Cortex of kidney (tissue), 1 donor: ENCODE measurements at places on chromosomes 3 and 15.

GRCh38 chr3:172259111-172259541, 189.1 kb downstream of the GHSR start:
- no peak for DNase-seq

DNA sequence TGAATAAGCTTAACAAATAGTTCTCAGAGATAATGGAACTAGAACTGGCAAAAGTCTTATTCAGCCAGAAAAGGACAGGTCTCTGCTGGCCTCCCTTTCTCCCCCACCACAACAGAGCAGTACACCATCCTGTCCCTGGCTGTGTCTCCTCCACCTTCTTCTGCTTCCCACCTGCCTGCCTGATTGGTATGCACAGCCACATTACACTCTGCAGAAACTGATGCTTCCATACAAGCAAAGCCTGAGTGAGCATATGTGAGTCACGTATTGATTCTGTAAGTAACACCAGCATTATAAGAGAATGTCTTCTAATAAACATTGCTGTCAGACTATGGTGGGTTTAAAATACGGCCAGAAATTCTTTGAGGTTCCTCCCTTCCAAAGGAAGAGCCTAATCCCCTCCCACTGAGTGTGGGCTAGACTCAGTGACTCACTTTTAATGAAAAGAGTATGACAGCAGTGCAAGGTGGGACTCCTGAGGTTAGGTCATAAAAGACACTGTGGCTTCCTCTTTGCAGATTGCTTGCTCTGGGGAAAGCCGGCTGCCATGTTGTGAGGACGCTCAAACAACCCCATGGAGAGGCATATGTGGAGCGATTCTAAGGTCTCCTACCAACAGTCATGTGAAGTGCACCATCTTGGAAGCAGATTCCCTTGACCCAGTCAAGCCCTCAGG, 44.4 kb downstream of the ANXA2 start:
- DNase-seq = no peak

GRCh38 chr15:95674031-95674430, 656.5 kb upstream of the NR2F2 start:
- no peak for DNase-seq

DNA sequence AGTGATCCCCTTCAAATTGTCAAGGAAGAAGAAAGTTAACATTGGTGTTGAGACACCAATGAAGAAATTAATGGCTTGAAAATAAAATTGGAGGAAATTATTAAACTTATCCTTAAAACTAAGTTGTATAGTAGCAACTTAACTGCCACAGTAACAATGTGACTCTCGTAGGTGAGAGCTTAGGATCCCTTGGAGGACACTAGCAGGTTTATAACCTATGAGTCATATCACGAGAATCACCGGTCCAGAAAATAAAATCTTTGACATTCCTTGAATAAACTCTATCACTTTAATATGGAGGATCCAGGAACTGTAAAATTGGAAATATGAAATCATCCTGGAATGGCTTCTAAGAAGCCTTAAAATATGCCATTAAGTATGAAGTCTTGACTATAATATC, 2.1 kb downstream of the GHSR start:
- no peak for DNase-seq

GRCh38 chr3:119598410-119599098, 869 bp downstream of the PLA1A start:
- DNase-seq = no peak

DNA sequence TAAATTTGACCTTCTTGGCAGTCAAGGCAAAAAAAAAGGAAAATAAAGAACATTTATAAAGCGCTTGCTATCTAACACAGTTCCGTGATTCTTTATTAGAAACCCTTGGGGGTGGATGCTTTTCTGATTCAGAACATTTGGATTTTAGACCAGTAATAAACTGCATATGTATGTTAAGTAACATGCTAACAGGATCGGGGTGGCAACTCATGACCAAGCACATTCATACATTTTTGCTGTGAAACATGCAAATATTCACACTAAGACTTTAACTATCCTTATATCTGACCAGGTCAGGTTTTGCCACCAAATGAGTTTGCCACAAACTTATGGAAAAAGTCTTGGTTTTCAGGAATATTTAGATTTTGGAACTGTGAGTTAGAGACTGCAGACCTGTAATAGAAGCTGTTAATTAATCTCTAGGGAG, 30.4 kb upstream of the KLF13 start:
- DNase-seq = no peak

DNA sequence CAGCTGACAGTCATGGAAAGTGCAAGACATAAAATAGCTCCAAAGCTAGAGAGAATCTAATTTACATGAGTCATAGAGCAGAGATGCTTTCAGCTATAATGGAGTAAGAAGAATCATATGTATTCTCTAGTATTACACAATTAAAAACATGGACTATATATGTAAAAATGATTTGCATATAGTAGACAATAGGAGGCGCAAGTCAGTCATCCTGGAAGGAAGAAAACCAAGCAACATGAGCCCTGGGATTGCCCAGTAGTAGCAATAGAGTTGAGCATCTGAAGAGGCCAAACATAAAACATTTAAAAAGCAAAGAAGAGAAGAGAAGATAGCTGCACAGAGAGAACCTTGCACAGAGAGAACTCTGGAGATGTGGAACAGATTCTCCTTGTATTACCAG, 455.0 kb downstream of the EPHA3 start:
- no peak for DNase-seq

DNA sequence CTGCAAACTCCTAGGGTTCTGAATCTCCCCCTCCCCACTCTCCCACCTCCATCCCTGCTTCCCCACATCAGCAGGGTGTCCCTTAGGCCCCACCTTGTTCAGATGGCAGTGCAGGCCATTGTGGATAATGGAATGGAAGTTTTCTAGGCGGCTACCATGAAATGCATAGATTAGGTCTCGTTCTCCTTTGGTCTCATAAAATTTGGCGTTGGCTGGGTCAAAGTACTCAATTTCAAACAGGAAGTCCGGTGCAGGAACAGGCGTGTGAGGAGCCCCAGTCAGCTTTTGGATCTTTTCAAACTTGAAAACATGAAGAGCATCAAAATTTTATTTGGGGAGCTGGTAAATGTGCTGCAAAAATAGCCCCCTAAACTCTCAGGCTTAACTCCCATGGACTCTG, 20.2 kb downstream of the PARP16 start:
- no peak for DNase-seq

GRCh38 chr3:71584394-71585011, 975 bp upstream of the FOXP1 start:
- no peak for DNase-seq

GRCh38 chr15:85588677-85589076, 206.0 kb downstream of the KLHL25 start:
- DNase-seq = no peak

- no peak for DNase-seq
Observed at GRCh38 chr3:66010739-66011655, 27.7 kb downstream of the MAGI1 start.

- no peak for DNase-seq
Observed at GRCh38 chr3:112032098-112032731, 2.3 kb upstream of the TMPRSS7 start.

DNA sequence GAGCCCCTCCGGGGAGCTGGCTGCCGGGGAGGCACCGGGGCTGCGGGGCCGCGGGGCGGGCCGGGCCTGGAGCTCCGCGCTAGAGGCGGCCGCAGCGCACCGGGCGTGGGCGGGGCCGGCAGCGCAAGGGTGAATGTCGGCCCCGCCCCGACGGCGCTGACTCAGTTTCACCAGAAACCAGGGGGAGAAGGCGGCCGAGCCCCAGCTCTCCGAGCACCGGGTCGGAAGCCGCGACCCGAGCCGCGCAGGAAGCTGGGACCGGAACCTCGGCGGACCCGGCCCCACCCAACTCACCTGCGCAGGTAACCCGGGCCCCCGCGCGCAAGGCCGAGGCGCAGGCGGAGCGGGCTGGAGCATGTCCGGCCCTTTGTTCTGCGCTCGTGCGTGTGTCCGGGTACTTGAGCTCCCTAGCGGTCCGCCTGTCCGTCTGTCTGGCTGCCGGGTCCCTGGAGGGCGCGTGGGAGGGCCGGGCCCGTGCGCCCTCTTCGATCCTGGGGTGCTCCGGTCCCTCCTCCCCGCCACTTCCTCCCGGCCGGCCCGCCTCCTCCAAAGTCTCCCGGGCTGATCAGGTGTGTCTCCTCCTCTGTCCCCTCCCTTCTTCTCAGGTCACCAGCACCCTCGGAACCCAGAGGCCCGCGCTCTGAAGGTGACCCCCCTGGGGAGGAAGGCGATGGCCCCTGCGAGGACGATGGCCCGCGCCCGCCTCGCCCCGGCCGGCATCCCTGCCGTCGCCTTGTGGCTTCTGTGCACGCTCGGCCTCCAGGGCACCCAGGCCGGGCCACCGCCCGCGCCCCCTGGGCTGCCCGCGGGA, at the start of gene SPINT1:
Gene SPINT1, plus strand, starts transcription at position 164 of the 811 bp plus-strand sequence. Its CDS starts 507 bp downstream, at position 671.
- DNase-seq = no peak

- DNase-seq = no peak
Observed at GRCh38 chr3:134880431-134880830, 85.4 kb downstream of the EPHB1 start.

DNA sequence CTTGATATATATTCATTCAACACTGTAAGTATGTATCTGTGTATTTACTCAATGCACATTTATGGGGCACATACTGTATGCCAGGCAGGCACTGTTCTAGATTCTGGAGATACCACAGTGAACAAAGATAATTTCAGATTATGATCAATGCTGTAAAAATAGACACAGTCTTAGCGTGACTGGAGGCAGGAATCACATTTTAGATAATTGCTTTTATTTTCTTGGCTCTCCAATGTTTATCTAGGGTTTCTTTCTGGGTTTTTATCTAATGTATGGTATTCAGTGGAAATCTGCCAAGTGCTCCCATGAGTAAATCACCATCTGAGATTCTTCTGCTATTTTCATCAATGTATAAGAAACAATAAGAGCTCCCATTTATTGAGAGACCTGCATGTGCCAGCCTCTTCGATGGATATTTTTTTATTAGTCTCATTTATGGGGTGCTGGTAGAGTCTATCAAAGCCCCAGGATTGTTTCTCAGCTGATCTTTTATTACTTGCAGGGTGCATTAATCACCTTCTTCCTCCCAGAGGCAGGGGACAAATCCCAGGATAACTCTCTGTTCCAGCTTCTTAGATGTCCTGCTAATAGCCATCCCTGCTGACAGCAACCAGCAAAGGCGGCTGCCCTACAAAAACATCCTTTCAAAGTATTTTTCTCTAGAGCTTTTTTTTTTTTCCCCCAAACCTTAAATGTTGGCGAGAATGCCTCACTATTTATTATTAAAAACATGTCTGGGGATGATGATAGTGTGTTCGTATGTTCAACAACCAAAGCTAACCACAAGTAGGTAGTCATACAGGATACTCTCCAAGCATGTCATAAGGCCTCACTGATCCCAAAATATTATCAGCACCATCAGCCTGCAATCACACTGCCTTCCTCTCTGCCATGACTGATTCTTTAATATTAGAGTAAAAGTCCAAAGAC, 331.0 kb upstream of the RASGRP1 start:
- no peak for DNase-seq

- DNase-seq = no peak
Observed at GRCh38 chr15:48592221-48592731, 53.2 kb downstream of the FBN1 start.

DNA sequence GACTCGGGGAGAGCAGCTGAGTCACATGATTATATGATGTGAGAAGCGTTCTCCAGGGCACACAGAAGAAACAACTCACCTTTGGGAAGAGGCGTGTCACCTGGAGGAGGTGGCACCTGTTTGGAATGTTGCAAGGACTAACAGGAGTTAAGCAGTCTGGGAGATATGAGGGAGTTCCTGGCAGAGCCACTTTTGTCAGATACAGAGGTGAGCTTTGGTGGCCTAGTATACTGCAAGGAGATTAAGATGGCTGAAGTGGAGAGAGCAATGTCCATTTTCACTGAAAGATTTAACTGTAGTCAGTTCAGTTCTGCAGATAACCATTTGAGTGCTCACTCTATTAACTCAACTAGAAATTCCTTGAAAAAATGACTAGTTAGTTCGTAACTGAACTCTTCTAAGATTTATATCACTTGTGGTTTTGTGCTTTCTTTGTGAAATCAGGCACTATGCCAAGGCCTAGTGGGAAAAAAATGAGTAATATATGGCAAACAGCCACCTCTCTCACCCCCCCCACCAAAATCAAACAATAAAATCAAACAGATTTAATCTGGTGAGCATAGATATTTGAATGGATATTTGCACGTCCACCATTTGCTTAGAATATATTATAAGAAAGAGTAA, 61.3 kb downstream of the CRYBG3 start:
- no peak for DNase-seq

DNA sequence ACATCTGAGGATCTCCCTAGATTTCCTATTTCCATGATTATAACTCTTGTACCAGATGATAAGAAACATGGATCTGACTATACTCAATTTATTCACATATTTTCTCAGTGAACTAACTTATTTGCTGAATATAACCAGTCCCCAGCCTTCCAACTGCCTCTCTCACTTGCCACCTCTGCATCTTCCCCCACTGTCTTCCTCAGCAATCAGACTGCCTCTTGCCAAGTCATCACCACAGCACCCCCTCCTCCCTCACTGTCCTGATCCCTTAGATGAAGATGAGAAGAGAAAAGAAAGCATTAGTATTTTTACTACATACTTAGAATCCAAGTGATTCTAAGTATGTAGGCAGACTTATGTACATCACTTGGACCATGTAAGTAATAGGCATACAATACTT, 71.9 kb downstream of the GTPBP8 start:
- DNase-seq = no peak

GRCh38 chr3:129015388-129016105, 14.4 kb downstream of the EFCC1 start:
- DNase-seq = no peak

DNA sequence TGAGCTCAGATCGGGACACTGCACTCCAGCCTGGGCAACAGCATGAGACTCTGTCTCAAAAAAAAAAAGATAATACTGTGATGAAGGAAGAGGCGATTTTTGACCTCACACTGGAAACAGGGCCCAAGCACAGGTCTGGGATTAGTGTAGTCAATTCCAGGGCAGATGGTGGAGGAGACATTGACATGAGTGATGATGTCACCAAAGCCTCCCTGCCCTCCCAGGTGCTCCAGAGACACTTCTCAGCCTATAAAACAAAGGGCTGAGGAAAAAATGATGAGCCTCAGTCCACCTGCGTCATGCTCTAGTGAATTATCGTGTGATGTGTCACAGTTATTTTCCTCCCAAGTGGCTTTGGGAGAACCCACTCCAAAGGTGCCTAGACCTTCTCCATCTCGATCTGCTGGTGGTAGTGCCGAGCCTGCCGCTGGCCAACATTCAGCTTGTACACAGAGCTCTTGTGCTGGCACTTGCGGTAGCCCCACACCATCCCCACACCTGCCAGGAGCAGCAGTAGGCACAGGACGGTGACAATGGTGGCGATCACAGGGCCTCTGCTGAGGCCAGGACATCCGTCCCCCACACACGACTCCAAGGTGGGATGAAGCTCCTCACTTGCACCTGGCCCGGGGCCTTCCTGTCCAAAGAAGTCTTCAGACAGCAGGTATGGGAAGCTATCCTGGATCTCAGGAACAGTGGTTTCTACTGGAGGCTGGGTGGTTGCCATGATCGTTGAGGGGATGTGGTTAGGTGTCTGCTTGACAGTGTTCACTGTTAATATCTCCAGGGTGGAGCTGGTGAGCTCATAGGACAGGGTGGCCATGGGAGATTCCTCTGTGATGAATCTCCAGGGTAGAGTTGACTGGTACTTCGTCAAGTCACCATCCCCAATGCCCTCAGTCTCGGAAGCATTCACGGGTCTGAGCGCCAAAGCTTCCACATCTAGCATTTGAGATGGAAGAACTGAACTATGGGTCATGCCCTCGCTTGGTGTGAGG, 38.8 kb downstream of the CRTAP start:
- DNase-seq = no peak

GRCh38 chr3:48938156-48938555, 19.5 kb downstream of the ARIH2 start:
- no peak for DNase-seq
